Stimulated activated CD4-positive, alpha-beta T cell treated with anti-CD3 and anti-CD28 coated beads, TNF-alpha, amount 100 ng/mL, for 1 hour (primary cell): ENCODE measurements at places on chromosomes 4 and X.
A peak's percentile ranks its signal among the peaks of the same experiment; 100 is the strongest.

- DNase-seq, result peak; percentile 16
Observed at GRCh38 chr4:54683616-54684346, 26.0 kb downstream of the KIT start.

GRCh38 chr4:21136051-21136630, 435.9 kb downstream of the PACRGL start:
- no peak for DNase-seq

GRCh38 chrX:121932688-121933087, 885.3 kb downstream of the GLUD2 start:
- no peak for DNase-seq

- DNase-seq, result no peak
Observed at GRCh38 chrX:106481341-106481740, 130.4 kb upstream of the RADX start.

DNA sequence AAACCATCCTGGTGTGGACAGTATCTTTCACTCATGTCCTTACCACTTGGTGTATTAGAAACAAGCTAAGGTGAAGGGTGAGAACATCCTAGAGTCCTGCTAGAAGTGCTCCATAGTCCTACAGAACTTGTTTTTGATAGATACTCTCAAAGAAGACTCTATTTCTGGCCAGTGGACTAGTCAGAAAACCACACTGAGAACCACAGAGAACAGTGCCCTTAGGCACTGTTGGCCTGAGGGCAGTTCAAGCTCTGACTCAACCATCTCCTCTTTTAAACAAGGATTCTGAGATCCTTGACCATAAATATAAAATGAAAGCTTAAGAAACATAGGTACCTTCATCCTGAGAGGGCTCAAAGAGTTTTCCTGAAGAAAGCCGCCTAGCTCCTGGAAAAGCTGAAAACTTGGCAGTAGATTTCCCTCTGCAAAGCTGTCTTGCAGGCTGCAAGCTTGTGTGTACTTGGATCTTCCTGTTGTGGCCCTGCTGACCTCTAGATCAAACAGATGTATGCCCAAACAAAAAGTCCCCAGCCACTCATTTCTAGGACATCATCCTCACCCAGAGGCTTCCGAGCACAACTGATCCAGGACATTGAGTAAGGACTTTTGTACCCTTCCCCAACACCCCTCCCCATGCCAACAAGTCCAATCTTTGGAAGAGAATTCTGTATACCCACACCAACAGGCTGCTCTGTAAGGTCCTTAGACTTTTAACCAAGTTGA, 111.6 kb upstream of the CXCL13 start:
- DNase-seq, result no peak

GRCh38 chr4:168472920-168473319, 7.4 kb downstream of the DDX60L start:
- DNase-seq, result no peak

GRCh38 chrX:68834371-68835103, 5.7 kb downstream of the EFNB1 start:
- DNase-seq, result no peak

DNA sequence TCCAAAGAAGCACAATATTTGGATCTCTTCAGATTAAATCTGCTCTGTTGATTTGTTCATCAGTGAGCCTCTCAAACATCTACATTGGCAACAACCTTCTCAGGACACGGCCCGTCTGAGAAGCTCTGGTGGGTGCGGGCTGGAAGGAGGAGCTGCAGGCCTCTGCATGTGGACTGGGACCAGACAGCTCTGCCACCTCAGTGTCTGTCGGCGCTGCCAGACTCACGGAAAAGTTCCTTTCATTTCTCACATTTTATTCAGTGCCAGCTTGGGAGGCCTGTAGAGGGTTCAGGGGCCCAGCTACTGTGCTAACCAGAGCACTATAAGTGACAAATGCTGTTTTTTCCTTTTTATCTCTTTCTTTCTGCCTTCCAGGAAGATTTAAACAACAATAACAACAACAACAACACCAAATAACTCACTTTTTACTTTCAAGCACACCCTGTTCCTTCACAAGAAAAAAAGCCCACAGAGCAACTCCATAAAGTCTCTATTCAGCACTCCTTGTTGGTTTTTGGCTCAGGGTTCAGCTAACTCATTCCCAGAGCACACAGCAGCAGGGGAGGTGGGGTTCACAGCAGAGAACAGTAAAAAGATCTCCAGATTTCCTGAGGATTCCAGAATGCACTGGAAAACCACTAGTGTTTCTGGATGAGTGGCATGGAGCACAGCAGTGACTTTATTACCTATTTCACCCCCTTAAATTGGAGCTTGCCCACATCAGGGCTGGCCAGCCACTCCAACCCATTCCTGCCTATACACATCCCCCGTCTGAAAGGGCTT, 23.2 kb upstream of the HOPX start:
- DNase-seq, result no peak

DNA sequence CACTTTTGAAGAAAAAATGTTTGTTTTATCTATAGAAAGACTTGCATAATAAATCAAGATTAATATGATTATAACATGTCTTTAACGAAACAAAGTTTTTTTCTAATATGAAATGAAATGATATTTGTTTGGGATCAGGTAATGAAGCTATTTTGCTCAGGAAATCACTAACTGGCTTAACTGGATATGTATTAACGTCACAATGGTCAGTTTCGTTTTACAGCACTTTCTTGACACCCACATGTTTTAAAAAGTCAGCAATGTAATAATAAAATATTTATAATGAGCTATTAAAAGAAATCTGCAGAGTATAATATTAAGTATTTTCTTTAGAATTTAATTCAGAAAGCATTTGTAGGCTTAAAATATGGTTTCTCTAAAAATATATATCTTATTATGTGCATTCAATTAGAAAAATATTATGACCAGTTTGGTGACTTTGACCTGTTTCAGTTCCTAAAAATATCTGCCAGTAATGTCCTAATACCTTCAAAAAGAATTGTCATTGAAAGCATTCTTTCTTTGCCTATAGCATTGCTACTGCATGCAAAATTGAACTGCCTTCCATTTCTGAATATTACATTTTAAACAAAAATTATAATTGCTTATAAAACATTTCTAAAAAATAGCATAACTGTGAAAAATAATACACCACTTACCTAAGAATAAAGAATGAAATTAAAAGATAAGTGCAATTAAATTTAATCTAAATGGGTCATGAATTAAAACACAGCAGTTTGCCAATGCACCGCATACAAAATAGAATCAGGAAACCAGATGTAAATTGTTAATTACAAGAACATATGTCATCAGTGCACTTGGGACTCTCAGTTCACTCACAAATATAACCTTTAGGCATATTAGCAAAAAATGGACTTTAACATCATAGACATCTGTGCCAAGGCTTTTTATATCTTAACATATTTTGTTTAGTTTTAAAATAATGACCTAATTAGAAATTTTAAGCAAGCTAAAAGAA, 31.6 kb downstream of the TIGD2 start:
- DNase-seq, result no peak

- DNase-seq, result no peak
Observed at GRCh38 chr4:80927420-80927819, 103.1 kb upstream of the BMP3 start.

- DNase-seq, result no peak
Observed at GRCh38 chr4:40763228-40763716, 13.5 kb downstream of the NSUN7 start.

DNA sequence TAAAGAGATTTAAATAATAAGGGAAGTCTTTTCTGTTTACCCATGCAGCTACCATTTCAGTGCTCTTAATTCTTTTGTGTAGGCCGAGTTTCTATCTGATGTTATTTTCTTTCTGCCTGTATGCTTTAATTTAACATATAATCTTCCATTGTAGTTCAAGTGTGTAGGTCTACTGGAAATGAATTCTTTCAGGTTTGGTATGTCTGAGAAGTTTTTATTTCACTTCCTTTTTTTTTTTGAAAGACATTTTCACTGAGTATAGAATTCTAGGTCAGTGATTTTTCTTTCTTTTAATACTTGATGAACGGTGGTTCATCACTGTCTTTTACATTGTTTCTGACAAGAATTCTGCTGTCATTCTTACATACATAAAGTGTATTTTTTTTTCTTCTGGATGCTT, 42.1 kb downstream of the VAMP7 start:
- DNase-seq, result no peak

DNA sequence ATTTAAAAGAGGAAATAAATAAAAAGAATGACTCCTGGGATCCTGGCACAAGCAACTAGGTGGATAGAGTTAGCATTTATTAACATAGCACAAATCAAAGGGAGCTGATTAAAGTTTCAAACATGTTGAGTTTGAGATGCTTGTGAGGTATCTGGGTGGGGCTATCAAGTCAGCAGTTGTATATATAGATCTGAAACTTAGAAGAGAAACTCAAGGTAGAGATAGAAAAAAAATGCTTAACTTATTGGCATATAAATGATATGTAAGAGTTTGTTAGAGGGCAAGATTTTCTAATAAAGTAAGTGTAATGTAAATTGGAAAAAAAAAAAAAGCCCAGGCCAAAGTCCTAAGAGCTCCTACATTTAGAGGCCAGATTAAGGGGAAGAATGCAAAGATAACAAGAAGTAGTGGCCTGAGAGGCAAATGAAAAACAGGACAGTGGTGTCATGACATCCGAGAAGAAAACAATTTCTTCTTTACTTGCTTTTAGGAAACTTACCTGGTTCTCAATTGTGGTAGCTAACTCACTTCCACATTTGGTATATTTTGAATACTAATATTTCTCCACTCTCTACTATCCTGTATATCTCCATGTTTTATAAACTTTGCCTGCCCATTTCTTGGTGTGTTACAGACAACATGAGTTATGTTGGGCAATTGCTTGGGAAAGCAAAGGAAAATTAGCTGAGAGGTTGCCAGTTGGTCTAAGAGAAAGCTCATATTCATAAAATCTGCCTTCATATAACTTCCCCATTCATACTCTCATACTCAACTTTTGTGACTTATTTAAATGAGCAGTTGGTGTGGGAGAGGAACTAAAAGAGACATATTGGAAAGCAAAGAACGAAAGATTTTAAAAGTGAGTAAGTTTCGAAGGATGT, 169.2 kb downstream of the PARM1 start:
- DNase-seq, result no peak

DNA sequence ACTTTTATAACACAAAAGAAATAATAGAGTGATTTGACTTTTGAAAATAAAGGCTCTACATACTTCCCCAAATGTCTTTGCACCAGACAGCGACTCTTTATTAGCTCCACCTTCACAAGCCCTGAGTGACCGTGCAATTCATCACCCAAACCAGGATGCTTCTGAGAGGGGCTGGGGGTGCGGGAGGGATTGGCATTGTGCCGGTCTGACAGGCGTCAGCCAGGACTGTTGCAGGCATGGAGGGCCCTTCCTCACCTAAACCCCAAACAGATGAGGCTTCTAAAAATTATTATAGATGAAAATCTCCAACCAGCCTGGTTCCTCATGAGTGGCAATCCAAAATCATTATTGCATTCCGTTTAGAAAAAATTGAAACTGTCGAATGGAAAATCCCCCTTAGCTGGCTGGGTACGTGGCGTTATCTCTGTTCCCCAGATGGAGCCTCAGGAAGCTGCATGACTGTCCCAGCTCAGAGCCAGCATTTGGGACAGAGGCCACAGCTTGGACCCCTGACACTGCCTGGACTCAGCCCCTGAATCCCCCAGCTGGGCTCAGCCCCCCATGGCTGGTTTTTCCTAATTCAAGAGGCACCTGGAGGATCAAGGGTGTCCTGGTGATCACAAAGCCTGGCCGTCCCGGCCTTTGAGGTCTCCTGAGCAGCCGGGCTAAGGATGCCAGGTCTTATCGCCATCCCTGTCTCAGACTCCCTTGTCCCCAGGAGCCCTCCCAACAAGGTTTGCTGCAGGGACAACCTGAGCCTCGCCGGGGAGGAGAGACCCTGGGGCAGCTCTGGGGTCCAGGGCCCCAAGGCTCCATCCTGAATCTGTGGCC, 60.4 kb downstream of the SORCS2 start:
- no peak for DNase-seq

DNA sequence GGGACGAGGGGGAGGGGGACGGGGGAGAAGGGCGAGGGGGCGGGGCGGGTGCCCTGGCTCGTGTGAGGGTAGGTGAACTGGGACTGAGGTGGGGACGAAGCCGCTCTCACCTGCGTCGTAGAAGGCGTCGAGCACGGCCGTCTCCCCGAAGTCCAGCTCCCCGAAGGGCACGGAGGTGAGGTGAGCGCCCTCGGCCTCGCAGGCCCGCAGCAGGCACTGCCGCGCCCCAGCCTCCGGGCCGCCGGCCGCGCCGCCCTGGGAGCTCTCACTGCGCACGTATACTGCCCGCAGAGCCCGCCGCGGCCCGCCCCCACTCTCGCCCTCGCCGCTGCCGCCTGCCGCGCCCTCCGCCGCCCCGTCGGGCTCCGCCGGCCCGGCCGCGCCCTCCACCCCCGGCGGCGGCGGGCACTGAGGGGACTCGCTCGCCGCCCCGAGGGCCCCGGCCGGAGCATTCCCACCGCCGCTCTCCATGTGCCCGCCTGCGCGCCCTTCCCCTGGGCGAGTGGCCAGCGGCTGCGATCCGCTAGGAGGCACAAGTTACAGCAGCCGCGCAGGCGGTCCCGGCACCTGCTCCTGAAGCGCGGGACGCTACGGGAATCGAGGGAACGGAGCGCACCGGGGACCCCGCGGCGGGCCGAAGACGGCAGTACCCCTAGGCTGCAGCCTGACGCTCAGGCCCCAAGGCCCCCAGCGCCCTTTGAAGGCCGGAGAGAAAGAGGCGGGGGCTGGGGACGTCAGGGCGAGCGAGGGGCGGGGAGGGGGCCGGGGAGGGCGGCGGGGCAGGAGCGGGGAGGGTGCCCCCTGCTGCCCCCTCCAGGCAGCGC, at the start of gene MAP3K15:
Gene MAP3K15 (minus strand): TSS at position 718 of the 824 bp plus-strand sequence. CDS start 247 bp downstream, at position 471.
- no peak for DNase-seq

GRCh38 chrX:44002567-44002966, 29.4 kb upstream of the NDP start:
- no peak for DNase-seq

- no peak for DNase-seq
Observed at GRCh38 chr4:40687676-40688389, 58.2 kb upstream of the RBM47 start.

DNA sequence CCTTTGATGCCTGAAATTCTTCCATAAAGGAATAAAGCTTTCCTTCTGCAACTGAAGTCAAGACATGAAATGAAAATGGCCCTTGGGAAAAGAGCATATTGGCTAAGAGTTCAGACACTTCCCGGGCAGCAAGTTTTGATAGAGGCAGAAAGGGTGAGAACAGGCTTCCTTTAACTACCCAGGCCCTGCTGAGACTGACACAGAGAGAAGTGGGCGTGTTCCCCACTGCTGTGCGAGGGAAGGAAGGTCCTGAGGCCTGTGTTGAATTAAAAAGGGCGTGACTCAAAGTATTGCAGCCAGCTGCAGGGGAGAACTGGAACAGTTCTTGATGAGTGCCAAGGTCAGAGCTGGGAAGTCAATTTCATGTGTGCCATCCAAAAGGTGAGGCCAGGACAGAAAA, 33.9 kb upstream of the ADGRG2 start:
- DNase-seq, result no peak

DNA sequence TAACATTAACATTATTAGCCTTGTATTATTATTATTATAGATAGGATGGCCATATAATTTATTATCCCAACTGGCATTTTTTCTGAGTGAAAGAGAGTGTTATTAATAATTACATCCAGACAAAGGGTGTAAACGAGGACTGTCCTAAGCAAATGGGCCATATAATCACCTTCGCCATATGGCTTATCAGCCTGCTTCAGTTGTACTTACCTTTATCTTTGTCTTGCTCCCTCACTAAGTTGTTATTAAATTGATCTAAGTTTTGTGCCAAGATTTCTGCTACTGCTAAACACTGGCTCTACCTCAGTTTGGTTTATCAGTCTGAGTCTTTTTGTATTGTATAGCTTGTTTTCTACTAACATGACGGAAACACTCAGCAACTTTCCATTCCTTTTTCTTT, 76.9 kb downstream of the STIM2 start:
- no peak for DNase-seq
